ENCODE measurements at places on chromosomes 3 and 15.
A peak's percentile ranks its signal among the peaks of the same experiment; 100 is the strongest.

GRCh38 chr15:77584691-77585090, 48.0 kb downstream of the LINGO1 start:
- DNase-seq = no peak

- DNase-seq = no peak
Measured at GRCh38 chr3:195870442-195870841, 37.9 kb downstream of the TNK2 start.

GRCh38 chr15:70198441-70199123, 100.9 kb upstream of the TLE3 start:
- DNase-seq = no peak

DNA sequence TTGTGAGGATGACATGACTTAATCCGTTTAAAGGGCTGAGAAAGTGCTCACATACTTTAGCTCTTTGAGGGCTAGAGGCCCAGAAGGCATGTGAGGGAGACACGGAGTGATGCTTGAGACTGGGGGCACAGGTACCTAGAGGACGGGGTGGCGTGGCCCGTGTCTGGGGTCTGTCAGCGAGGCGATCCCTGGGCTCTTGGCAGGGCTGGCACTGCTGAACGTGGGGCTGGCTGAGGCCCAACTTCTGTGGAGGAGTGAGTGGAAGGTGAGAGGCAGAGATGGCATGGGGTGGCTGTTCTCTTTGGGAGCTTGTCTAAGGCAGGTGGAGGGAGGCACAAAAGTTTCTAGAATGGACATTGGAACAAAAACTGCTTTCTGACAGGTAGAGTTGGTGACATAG, 9.5 kb downstream of the SEMA4B start:
- no peak for DNase-seq

- no peak for DNase-seq
Measured at GRCh38 chr3:14657579-14657978, 6.0 kb downstream of the CCDC174 start.

GRCh38 chr3:151264605-151265004, 13.7 kb downstream of the P2RY14 start:
- no peak for DNase-seq

DNA sequence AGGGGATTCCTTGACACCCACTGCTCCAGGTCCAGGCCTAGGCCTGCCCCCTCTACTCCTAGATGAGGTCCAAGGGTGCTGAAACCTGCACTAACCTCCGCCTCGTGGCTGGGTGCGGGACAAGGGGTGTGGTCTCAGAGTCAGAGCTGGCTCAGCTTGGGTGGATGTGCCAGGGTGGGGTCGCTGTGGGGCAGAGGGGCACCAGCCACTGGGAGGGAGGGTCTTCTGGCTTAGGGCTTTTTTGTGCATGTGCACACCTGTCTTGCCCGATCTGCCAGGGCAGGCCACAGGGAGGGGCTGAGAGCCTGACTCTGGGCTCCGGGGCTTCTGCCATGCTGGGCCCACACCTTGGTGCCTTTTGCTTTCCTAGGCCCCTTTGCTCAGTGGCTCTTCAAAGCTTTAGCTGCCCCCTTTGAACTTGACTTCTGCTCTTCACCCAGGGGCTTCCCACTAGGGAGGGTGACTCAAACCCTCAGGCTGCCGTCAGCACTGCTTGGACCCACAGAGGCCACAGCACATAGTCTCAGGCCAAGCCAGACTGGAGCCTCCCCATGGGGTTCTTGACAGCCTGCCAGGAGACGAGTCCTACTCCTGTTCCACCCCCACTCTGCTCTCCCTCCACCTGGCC, 73.0 kb downstream of the KLF13 start:
- no peak for DNase-seq

- no peak for DNase-seq
Measured at GRCh38 chr3:8472549-8472948, 29.1 kb upstream of the LMCD1 start.

DNA sequence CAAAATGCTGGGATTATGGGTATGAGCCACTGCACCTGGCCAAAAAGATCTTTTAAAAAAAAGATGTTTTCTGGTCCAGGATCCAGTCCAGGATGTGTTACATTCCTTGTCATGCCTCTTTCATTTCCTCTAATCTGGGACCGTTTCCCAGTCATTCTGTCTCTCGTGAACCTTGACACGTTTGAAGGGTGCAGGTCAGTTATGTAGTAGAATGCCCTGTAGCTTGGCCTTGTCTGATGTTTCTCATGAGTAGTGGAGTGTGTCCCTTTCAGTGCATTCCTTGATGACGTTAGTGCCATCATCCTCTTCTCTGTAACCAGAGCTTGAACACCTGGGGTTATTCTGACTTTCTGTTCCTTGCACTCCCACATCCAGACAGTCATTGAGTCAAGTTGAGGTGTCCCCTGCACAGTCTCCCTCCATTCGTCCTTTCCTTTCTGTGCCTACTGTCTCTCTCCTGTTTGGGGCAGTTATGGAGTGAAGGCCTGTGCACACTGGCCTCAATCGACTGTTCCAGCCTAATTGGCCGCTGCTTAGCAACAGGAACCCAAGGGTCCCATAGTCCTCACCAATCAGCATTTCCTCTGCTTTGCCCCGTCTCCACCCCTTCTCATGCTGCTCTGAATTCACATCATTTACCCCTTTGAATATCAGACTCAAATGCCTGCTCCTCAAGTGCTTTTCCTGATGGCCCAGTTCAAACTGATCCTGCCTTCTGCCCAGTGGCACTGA, 5.5 kb downstream of the FAM81A start:
- no peak for DNase-seq

GRCh38 chr15:88655800-88656488, 17.1 kb downstream of the ISG20 start:
- DNase-seq = no peak

DNA sequence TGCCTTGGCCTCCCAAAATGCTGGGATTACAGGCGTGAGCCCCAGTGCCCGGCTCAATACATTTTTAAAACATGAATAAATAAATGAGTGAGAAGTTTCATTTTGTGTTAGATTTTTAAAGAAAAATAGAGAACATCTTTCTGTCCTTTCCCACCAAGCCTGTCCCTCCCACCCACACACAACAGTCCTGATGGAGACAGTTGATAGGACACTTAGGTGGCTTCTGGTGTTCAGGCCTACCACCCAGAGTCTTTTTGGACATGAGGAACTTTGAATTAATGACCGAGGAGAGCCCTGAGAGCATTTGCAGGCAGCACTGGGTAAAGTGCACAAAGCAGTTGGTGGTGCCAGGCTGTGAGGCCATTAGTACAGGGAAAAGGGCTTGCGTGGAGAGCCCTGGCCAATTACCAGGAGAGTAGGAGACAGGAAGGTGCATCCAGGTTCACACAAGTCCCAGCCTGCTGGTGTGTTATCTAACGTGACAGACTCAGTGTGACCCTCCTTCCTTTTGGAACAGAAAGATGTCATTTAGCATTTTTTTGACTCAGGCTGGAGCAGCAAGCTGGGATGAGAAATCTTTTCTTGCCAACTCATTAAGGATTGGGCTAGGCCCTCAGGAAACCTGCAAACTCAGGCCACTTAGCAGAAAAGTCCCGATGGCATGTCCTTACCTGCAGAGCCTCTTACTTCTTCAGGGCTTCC, 103.6 kb downstream of the PDCD6IP start:
- no peak for DNase-seq

- DNase-seq = no peak
Measured at GRCh38 chr3:13927295-13927694, 47.4 kb upstream of the WNT7A start.

GRCh38 chr15:49428409-49429095, 5.5 kb downstream of the FGF7 start:
- no peak for DNase-seq

DNA sequence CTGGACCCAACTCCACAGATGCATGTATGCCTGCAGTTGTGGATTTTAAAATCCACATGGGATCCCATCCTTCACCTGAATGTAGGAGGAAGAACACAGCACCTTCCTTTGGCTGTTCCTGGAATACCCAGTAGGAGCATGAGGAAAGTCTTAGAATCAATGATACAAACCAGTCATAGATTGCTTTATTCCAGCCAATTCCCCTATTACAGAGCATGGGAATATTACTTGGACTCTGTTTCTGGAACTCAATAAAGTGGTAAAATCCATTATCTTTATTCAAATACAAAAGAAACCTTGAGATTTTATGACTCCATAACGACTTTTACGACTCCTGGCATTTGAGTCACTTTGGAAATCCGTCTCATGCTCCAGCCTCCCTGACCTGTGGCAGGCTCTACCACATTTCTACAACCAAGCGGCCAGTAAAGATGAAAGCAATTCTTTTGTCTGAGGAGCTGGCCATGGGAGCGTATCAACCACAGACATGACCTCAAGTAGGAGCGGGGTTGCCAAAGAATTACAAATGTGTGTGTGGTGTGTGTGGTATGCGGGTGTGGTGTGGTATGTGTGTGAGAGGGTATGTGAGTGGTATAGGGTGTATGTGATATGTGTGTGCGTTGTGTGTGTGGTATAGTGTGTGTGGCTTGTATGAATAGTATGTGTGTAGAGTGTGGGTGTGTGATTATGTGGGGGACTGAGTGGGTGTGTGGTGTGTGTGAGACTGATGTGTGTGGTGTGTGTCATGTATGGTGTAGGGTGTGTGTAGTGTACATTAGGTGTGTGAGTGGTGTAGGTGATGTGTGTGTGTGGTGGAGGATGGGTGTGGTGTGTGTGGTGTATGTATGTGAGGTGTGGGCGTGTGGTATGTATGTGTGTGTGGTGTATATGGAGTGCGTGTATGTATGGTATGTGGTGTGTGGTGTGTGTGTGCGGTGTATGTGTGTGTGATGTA, 40.0 kb downstream of the ARRDC4 start:
- DNase-seq = no peak

DNA sequence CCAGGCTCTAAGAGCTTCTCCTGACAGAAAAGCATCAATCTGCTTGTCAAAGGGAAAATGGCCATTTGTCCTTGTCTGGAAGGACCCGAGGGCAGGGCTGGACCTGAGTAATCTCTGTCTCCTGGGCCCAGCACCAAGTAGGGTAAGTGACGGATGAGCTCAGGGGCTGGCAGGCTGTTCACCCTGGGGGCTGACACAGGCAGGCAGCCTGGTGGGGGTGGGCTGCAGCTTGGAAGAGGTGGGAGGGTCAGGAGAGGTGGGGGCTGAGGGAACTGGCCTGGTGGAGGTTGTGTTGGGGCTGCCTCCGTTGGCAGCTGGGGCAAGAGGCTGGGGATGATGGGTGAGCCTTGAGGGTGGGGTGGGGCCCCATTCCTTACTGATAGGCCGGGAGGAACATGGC, 42.3 kb upstream of the ADPGK start:
- no peak for DNase-seq

- no peak for DNase-seq
Measured at GRCh38 chr3:110685630-110686029, 386.0 kb upstream of the NECTIN3 start.

- DNase-seq = no peak
Measured at GRCh38 chr3:78041486-78041885, 1001.6 kb downstream of the ROBO2 start.

DNA sequence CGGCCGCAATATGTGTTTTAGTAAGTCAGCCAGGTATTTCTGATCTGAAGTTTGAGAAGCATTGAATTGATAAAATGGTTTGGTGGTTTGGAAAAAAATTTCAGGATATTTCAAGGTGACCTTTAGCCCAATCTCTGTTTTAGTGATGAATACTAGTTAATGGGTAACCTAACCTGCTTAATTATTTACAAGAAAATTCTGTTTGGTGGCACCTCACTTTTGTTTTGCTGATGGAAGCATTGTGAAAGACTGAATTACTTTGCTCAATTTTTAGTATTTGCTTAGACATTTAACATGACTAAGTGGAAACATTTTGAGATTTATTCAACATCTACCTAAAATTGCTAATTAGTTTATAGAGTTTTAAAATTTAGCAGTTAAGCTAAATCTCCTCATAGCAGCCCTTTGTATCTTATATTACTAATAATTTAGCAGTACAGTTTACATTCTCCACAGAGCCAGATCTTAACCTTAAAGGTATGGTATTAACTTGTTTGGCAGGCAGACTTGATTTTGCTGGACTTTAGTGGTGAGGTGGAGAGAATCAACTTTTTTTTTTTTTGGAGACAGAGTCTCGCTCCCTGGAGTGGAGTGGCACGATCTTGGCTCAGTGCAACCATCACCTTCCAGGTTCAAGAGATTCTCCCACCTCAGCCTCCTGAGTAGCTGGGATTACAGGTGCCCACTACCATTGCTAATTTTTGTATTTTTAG, 35.4 kb downstream of the GRAMD1C start:
- no peak for DNase-seq

DNA sequence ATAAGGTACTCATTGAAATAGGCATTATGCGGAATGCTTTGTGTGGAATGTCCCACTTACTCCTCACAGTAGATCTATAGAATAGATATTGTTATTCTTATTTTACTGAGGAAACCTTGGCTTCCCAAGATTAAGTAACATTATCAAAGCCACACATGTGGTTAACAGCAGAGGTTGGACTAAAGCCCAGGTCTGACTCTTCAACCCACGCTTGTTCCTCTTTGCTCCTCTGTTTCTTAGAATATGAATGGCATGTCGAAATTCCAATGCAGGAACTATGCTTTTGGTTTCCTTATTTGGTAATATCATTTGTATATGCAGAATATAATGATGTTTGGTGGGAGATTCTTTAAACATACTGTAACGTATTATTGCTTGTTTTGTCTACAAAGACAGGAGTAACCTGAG, 818.8 kb upstream of the LMCD1 start:
- DNase-seq = peak; percentile 84

- DNase-seq = no peak
Measured at GRCh38 chr15:62153228-62153627, 11.9 kb downstream of the C2CD4B start.

GRCh38 chr15:84684092-84684491, 26.1 kb upstream of the NMB start:
- DNase-seq = no peak

DNA sequence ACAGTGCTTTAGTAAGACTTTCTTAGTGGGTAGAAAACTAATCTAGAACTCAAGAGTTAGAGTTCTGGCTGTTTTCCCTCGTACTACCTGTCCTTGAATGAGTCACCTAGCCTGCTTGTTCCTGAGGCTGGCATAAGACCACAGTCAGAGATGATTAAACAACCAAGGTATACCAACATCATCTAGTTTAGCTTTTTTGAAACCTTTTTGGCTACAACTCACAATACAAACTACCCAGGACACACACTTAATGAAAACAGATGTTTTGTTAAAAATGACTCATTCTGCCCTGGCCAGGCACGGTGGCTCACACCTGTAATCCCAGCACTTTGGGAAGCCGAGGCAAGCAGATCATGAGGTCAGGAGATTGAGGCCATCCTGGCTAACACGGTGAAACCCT, 4.6 kb downstream of the MCCC1 start:
- no peak for DNase-seq

- DNase-seq = no peak
Measured at GRCh38 chr3:44111482-44111881, 130.2 kb upstream of the TOPAZ1 start.

GRCh38 chr3:48795997-48796732, 51.5 kb downstream of the PRKAR2A start:
- no peak for DNase-seq
